ENCODE measurements at places on chromosomes 2 and 18.

DNA sequence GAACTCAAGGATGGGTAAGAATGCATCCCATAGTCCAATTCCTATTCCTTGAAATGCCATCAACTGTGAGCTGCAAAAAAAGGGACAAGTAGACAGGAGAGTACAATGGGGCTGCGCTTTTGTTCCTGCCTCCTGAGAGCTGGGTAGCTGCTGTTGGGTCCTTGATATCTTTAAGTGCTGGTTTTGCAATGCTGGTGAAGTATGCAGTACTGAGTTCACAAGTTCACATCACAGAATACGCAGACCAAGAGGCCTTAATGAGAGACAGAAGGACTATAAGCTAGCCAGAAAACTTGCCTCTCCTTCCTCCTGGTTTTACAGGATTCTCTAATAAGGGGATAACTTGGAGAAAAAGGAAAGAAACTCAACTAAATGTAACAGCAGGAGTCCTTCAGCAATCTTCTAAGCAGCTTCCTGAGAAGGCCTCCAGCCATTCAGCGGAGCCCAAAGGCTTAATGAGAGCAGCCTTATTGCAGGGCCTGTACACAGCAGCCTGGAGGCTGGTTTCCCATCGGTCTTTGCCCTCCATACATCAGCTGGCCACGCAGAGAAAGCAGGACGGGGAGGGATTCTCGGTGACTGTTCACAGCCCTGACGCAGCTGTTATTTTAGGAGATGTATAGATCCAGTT is 293.1 kb downstream of the CDCA7 start:
- DNase-seq, result no peak

DNA sequence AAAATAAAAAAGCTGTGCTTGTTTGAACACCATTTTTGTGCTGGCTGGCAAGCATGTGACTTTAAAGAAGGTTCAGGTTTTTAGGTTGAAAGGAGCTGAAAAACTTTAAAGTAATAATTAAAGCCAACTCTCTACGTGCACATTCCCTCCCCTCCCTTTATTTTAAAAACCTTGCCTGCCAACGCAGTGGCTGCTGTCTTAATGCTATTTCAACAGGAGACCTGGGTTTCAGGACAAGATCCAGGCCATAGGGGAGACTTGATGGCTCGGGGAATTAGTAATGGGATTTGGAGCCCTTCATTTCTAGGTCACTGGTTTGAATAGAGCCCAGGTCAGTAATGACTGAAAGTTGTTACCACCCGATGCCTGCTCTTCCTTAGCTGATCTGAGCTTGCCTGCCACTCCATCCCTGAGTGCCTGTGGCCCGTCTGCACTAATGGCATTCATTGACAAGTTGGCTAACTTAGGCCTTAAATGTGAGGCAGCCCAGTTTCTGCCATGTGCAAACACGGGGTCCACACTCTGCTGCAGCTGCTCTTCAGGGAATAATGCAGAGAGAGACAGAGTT is 1233.2 kb upstream of the ZEB2 start:
- DNase-seq, result no peak

GRCh38 chr2:153043385-153043784 is 325.0 kb downstream of the ARL6IP6 start:
- no peak for DNase-seq

DNA sequence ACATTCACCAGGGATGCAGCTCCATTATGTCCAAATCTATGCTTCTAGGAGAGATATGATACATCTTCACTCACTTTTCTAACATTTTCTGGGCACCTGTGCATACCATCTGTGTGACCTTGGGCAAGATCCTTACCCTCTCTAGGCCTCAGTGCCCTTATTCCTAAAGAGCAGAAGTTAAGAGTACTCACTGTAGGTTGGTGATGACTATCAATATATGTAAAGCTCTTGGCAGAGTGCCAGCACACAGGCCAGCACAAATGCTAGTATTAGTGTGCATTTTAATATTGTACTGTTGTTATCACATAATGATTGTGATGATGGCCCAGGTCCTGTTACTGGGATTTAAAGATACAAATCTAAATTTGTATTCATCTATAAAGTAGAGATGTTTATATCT is 199.2 kb downstream of the RAD51AP2 start:
- no peak for DNase-seq

- no peak for DNase-seq
Measured at GRCh38 chr18:50610349-50610748, 50.5 kb downstream of the MAPK4 start.

- no peak for DNase-seq
Measured at GRCh38 chr18:9989481-9989880, 75.7 kb downstream of the VAPA start.

GRCh38 chr2:205500065-205500464 is 182.2 kb upstream of the NRP2 start:
- DNase-seq, result no peak

- no peak for DNase-seq
Measured at GRCh38 chr2:240703417-240704341, 12.0 kb downstream of the AQP12A start.

- DNase-seq, result no peak
Measured at GRCh38 chr18:68244786-68245185, 470.1 kb downstream of the TMX3 start.

GRCh38 chr2:188746727-188747126 is 227.4 kb upstream of the COL3A1 start:
- no peak for DNase-seq

DNA sequence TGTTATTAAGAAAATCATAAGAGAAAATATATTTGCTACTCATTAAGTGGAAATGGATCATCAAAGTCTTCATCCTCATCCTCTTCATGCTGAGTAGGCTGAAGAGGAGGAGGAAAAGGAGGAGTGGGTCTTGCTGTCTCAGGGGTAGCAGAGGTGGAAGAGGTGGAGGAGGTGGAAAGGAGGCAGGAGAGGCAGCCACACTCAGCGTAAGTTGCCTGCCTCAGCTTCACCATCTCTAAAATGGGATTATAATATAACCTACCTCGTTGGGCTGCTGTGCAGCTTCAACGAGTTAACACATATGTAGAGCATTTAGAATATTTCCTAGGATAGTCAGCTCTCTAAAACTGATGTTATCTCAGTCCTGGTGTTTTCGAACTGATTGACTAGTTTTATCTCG is 4.3 kb upstream of the MYO1B start:
- DNase-seq, result no peak

All from stimulated activated CD8-positive, alpha-beta memory T cell treated with anti-CD3 and anti-CD28 coated beads, Interleukin-4, amount 100 ng/mL, for 4 hours (primary cell).